ENCODE measurements at places on chromosomes 16 and 17.

- no peak for DNase-seq
Measured at GRCh38 chr17:71446645-71447437, 674.0 kb upstream of the SOX9 start.

- no peak for DNase-seq
Measured at GRCh38 chr16:86578061-86578599, at the start of gene FOXL1. FOXL1 (plus strand) TSS chr16:86578549; CDS start chr16:86578724, 175 bp downstream.

- DNase-seq = no peak
Measured at GRCh38 chr17:32621612-32622312, 135.0 kb downstream of the CDK5R1 start.

- no peak for DNase-seq
Measured at GRCh38 chr17:61205931-61206330, 193.7 kb upstream of the TBX2 start.

DNA sequence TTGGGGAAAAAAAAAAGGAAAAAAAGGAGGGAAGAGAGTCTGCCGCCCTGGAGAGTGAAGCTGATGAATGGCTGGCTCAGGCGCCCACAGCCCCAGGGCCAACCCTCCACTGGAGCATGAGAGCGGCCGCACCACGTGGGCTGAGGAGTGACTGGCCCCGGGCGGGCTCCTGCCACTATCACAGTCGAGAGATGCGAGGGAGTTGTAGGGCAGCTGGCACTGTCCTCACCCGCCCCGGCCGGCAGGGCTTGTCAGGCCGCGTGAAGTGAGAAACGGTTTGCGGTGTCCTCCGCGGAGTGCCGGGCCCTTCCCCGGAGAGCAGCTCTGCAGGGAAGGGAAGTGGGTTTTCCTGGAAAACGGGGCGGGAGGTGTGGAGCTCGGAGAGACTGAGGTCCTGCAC lies 45.9 kb downstream of the JPH3 start:
- no peak for DNase-seq

DNA sequence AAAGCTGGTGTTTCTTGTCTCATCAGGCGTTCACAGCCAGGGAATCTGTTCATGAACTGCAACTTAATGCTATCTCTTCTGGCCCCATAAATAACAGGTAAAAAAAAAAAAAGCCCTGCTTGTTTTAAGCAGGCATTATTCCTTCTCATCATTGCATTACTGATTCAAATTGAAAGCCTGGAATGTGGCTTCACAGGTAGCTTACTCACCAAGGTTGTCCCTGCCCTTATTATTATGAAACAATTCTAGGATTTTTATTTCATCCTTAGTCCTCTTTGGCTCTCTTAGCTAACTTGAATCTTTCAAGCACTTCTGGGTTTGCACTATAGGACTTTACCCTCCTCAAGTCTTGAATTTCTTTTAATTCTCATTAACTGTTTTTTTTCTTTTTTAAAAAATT lies 113.3 kb downstream of the CNTNAP4 start:
- DNase-seq = no peak

GRCh38 chr17:72976971-72977770 lies 115.3 kb downstream of the SLC39A11 start:
- no peak for DNase-seq

- no peak for DNase-seq
Measured at GRCh38 chr16:66920924-66921680, 2.4 kb upstream of the CDH16 start.

DNA sequence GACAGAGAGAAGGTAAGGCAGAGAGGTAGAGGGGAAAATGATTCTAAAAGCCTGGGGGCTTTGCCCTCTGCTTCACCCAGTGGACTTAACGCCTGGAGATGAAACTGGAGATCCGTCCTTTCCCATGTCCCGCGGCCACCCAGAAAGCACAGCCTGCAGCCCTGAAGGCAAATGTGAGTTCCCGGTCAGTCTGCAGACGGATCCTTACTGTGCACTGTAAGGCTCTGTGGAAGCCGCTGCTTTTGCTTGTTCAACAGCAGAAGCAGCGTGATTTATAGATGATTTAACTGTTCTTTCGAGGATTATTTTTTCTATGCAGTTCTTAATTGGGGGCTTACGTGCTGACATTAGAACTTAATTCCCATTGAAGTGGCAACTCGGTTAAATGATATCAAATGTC lies 290.4 kb downstream of the FOXL1 start:
- no peak for DNase-seq

DNA sequence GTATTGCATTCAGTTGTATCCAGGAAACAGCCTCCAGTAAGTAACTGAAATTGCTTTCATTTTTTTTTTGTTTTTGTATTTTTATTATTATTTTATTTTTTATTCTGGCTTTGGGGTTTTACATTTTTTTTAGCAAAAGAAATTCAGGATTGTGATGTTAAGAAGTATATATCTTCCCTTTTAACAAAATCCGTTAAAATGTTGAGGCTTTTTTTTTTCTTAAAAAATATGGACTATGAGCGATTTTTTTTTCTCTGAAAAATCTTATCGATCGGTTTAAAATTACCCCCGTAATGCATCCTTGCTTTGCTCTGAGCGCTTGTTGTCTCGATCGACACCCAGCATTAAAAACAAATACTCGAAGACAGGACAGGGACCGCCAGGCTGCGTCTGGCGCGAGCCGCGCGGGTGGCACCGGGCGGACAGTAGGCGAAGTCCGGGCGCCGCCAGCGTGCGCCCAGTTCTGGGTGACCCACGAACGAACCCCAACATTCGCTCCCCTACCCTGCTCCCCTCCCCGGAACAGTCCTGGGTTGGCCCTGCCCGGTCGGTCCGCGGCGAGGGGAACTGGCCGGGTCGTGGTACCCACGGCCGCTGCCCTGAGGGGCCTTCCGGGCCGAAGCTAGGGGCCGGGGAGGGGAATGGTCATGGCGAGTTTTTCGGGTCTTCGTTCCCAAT lies 482 bp downstream of the BAHCC1 start:
- DNase-seq = peak; percentile 70

DNA sequence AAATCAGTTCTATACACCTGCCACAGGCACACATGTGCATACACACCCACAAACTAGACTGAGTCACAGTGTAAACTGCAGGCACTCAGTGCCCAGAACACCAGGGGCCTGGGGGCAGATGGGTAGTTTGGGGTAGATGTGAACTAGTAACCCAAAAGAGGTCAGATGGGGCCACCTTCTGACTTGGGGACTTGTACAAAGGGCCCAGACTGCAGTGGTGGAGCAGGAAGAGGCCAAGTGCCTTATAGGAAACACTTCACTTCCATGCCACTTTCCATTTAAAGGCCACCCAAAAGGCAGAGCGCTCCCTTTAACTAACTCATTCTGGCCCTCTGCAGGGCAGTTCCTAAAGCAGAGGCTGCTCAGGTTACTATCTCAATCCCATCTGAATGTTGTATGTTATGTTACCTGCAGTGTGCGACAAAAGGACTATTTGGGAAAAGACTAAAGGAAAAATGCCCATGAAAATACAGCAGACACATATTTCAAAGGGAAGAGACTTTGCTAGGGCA lies 27.8 kb upstream of the ERN1 start:
- DNase-seq = no peak

DNA sequence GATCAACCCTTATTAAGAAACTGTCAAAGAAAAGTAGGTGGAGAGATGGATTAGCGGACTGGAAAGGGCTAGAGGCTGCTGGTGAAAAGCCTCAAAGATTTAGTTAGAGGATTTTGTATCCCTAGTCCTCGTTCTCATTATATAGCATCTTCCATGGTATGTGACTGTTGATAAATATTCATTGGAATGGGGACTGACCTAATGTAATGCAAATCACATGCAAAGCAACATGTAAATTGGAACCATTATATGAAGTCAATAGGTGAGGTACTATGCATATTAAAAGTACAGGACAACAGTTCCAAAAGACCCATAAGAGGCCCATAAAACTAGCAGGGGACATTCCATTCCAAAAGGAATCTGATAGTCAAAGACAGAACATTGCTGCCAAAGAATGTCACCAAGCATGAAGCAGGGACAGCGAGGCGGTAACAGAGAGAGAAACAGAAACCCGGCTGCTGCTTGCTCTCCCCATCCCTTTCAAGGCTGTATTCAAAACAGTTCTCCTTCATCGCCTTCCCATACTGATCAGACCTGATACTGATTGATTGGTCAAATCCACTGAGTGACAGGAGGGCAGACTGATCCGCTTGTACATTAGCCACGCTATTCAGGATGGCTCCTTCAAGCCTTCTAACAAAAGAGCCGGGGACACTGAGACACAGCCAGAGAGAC lies 44.5 kb downstream of the SOX9 start:
- DNase-seq = no peak

DNA sequence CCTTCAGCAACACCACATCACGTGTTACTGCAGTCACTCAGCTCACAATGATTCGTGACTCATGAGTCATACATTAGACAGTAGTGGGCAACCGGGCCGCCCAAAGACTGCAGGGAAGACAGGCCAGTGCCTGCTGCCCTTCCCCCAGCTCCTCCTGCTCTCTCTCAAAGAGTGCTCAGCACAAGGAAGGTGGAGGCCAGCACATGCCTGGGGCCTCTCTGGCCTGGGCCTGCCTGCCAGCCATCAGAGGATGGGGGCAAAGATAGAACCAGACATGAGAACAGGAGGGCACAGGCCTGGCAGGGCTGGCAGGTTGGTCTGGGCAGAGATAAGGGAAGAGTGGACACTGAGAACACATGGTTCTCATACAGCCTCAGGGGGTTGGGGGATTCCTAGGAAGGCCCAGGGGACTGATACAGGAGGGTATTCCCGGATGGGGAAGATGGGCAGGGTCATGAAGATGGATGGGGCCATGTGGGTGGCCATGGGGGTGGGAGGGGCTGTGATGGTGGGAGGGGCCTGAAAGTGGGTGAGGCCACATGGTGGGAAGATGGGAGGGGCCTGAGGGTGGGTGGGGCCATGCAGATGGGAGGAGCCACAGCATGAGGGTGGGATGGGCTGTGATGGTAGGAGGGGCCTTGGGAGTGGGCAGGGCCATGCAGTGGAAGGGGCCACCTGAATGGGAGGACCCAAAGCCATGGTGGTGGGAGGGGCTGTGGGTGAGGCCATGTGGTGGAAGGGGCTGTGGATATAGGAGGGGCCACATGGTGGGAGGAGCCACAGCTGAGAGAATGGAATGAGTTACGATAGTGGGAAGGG lies 29.0 kb downstream of the KATNB1 start:
- no peak for DNase-seq

Measured in NCI-H1092 treated with DMSO at 0.1 percent for 48 hours (cell line).